AG09309 (cell line): ENCODE measurements at places on chromosomes 12 and 14.

DNA sequence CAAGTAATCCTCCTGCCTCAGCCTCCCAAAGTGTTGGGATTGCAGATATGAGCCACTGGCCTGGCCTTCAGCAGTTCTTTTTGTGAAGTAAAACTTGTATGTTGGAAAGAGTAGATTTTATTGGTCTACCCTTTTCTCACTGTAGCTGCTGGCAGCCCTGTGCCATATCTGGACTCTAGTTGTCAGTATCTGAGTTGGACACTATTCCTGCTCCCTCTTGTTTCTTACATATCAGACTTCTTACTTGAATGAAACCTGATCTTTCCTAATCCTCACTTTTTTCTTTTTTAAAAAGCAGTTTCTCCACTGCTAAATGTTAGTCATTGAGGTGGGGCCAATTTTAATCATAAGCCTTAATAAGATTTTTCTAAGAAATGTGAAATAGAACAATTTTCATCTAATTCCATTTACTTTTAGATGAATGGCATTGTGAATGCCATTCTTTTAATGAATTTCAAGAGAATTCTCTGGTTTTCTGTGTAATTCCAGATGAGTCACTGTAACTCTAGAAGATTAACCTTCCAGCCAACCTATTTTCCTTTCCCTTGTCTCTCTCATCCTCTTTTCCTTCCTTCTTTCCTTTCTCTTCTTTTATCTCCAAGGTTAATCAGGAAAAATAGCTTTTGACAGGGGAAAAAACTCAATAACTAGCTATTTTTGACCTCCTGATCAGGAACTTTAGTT, 88.7 kb downstream of the APAF1 start:
- no peak for DNase-seq

DNA sequence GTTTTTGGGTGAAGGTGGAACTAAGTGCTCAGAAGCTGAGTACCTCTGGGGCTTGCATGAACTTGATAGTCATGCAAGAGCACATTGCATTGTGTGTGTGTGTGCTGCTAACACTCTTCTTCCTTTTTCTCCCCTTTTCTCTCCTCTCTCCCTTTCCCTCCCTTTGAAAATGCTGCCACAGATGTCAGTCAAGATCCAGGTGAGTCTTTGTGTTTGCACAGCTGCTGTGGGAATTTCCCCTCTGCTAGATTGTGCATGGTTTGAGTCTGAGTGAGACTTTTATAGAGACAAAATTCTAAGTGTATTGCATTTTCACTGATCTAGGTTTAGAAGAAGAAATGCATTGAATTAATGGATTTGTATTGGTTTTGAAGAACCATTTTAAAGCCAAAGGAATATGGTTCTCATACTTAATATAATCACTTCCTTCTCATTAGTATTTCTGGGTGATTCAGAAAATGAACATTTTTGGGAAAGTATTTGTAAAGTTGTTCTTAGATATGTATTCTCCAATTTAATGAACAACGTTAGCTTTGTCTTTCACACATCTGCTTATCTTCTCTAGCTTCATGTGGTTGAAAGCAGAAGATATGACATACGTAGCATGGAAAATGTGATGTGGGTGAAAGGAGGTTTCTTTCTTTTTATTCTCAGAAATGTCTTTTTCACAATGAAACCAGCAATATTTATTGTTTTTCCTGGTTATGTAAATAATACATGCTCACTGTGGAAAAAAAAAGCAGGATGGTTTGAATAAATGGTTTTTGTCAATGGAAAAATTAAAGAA, 108.5 kb downstream of the NRXN3 start:
- no peak for DNase-seq

DNA sequence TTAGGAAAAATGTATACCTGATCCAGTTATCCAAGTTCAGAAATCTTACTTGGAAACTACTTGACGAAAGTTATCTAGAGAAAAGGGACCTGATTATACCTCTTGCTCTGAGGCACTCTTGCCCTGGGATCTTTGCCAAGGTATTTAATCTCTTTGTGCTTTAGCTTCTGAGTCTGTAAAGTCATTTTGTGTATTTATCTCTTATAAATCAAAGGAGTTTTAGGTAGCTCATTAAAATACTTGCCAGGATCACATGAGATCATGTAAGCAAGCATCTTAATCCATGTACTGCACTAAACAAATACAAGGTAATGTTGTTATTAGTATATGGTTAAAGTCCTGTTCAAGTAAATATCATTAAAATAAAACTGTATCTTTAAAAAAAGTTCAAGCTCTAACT, 147.5 kb downstream of the IPO8 start:
- no peak for DNase-seq

DNA sequence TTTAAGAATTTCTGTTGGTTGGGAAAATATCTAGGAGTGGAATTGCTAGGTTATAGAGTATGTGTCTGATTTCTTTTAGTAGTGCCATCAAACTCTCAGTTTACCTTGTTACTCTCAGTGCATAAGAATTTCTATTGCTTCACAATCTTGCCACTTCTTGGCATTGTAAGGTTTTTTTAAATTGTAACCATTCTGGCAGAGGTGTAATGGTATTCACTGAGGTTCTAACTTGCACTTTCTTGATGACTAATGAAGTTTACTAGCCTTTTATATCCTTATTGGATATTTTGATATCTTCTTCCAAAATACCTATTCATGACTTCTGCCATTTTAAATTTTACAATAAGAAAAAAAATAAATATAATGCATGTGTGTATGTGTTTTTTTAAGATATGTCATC, 478.0 kb downstream of the NAV3 start:
- DNase-seq, result no peak

DNA sequence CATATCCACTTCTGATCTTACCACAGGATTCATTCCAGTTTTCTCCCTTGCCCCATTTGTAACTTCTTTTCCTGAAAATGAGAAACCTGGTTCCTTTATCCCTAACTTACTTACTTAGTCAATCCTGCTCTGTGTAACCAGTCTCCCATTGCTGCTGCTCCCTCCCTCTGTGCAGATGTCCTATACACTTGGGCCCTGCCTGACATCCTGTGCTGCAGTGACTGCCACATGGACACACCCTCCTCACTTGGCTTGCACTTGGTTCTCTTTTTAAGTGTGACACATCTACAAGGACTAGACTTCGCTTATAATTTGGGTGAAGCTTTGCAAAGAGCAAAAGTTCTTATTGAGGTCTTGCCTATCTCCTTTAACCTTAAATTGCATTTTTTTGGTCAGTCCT, 51.4 kb downstream of the FGD4 start:
- DNase-seq, result no peak

DNA sequence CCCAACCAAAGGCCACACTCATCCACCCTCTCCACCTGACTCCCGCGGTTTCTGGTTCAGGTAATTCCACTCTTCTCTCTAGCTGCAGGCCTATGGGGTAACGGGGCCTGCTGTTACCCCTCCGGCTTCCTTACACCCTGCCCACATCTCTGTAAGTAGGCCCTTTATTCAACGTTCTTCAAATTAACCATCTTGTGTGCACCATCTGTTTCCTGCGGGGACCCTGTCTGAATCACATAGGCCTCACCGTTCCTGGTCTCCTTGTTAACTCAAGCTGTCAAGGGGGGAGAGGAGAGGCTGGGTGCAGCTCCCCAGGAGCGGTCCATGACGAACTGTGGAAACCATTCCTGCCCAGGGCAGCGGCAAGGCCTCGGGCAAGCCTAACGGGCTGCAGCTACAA, 9.3 kb upstream of the DLK1 start:
- no peak for DNase-seq

DNA sequence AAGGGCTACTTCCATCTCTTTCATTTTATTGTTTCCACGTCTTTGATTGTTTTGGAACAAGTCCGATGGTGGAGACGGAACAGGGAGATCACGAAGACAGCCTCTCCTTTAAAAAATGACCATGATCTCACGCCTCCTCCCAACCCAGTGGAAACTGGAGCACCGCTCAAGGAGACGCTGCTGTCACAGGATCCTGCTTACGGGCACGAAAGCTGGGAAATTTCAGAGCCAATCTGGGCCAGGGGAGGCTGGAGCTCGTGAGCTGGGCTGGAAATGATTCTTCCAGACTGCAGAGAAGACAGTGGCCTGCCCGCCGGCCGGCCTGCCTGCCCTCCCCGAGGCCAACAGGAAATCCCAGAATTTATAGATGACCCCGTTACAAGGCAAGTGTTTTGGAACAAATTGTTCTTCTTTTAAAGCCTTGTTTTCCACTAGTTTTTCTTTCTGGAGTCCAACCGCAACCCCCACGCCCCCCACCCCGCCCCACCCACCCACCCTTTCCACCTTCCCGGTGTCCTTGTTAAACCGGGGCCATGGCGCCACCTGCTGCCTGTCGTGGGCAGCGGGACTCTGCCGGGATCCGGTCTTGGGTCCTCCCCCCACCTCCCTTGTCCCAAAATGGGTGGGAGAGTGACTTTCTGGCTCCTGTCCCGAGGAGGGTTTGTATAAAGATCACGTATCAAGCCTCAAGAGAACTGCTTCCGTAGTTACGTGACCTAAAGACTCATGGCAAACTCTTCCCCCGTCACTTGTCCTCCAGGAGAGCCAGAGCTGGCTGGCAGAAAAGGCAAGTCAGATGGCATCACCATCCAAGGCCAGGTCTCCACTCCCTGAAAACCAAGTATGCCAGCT, 40.3 kb downstream of the MAP1LC3B2 start:
- DNase-seq, result peak; percentile 32

DNA sequence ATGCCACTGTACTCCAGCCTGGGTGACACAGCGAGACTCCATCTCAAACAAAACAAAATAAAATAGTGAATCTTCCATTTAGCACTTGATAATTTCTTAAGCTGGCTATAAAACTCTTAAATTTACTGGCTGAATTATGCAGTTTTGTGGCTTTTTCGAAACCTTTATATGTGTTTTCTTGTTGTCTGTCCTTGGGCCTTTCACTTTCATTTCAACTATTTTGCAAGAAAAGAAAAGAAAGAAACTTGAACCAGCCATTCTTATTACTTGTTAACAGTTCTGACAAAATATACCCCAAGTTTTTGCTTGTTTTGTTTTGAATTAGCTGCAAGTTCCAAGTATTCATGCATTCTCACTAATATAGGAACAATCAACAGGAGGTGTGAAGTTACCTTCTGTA, 42.8 kb downstream of the PRICKLE1 start:
- no peak for DNase-seq

GRCh38 chr14:95695051-95695450, 8.8 kb downstream of the TCL1B start:
- DNase-seq, result no peak

DNA sequence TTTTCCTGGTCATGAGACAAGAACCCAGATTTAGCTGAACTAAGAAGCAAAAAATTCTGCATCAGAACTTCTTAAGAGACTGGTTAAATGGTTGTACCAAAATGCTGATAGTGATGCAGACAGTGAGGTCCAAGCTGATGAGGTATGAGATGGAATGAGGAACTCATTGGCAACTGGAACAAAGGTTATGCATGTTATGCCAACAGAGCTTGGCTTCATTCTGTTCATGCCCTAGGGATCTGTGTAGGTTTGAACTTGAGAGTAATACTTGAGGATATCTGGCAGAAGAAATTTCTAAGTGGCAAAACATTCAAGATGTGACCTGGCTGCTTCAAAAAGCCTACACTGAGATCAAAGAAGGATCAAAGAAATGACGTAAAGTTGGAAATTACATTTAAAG, 398.0 kb downstream of the FSCB start:
- DNase-seq, result no peak

DNA sequence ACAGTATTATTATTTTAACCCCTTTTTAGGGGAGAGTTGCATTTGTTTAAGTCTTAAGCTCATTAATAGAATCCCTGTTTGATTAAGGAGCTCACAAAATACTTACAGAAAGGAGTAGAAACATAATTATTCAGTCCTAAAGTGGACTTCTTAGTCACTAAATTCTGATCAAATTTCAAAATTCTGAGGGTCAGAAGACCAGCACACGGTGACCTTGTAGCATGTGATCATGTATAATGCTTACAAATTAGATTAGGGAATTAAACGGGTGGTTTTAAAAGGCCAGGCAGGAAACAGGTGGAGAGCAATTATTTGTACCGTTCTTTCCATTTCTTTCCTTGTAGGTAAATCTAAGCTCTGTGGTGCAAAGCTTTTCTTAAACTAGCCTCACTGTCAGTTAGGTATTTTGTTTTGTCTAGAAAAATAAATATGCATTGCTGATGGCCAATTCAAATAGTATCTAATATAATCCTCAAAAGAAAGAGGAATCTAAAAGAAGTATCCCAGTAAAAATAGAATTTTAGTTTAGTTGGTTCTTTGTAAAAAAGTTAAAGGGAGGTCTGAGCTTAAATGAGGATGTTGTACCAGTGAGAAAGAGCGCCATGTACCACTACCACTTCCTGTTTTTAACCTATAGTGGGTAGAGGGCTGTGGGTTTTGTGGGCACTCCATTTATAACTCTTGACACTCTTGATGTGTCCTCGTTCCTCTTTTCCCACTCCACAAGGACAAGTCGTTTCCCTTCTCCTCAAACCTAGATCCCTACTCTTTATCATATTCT, 51.1 kb downstream of the SLC38A1 start:
- no peak for DNase-seq

DNA sequence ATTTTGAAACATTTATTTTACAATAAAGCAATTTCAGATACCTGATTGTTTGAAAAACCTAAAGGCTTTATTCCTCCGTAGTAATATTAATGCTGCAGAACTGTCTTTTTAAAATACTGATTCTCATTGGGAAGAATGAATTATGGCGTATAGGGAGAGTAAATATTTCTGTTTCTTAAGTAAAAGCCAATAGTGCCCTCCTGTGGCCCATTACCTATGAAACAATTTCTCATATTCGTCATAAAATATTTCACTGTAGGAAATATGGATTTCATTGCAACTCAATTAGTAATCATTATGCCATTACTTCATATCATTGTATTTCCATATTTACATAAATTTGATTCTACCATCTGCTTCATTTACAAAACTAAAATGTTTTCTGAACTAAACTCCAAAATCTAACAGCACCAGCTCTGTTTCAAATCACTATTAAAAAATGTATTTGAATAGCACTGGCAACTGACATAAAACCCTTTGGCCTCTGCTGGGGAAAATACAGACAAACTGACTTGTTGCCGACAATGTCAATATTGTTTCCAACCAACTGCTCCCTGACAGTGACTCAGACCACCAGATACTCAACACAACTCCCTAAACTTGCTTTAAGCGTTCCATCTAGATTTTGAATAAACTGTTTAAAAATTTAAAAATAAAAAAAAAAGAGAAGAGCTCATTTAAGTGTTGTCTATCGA, 290.3 kb downstream of the NAV3 start:
- no peak for DNase-seq

DNA sequence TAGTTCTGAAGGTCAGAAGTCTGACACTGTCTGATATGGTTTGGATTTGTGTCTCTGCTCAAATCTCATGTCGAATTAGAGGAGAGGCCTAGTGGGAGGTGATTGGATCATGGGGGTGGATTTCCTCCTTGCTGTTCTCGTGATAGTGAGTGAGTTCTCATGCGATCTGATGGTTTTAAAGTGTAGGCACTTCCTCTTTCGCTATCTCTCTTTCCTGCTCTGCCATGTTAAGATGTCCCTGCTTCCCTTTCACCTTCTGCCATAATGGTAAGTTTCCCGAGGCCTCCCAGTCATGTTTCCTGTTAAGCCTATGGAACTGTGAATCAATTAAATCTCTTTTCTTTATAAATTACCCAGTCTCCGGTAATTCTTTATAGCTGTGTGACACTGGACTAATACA, 84.1 kb upstream of the TMTC1 start:
- no peak for DNase-seq

GRCh38 chr12:109153821-109154441, 37.5 kb downstream of the ACACB start:
- DNase-seq, result no peak
